ENCODE measurements at places on chromosomes 6 and 20.

DNA sequence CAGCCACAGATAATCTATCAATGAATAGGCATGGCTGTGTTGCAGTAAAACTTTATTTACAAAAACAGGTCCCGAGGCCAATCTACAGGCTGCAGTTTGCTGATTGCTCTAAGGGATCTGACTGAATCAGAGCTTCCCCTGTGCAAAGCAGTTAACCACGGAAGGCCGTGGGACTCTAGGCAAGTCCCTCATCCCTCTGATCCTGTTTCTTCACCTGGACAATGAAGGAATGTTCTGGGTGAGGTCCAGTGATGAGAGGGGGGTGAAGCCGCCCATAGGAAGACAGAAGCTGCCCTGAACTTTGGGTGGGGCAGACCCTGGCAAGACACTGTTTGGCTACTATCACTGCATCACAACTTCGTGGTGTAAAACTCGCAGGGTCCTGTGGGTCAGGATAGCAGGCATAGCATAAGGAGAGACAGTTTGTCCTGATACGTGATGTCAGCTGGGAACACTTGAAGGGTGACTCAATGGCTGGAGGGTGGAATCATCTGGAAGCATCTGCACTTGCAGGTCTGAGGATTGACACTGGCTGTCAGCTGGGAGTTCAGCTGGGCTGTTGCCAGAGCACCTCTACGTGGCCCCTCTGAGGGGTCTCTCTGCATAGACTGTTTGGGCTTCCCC is 33.3 kb upstream of the TGM2 start:
- DNase-seq: no peak

DNA sequence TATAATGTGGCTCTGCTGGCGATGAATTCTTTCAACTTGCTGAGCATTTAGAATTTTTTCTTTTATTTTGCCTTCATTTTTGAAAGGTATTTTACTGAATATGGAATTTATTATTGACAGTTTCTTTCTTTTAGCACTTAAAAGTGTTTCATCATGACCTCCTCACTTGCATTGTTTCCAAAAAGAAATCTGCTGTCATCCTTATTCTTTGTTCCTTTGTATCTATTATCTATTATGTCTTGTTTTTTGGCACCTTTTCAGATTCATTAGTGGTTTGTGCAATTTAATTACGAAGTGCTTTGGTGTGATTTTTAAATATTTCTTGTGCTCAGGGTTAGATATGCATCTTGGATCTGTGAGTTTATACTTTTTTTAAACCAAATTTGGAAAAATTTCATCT is 26.0 kb upstream of the SLC22A2 start:
- no peak for DNase-seq

DNA sequence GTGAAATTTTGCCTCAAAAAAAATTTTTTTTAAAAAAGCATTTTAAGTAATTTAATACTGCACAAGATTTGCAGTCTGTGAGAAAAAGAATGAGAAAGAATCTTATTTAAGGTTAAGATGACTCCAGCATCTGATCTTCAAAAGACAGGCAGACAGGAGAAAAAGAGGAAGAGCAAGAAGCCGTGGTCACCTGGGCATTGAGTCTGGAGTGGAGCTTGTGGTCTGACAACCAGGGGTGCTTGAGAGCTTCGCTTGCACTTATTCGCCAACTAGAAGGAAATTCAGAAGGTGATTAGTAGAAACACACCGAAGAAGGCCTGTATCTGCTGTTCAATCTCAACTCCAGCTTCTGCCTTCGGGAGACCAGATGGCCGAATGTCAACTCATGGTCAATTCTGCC is 75.9 kb downstream of the MYLK4 start:
- no peak for DNase-seq

DNA sequence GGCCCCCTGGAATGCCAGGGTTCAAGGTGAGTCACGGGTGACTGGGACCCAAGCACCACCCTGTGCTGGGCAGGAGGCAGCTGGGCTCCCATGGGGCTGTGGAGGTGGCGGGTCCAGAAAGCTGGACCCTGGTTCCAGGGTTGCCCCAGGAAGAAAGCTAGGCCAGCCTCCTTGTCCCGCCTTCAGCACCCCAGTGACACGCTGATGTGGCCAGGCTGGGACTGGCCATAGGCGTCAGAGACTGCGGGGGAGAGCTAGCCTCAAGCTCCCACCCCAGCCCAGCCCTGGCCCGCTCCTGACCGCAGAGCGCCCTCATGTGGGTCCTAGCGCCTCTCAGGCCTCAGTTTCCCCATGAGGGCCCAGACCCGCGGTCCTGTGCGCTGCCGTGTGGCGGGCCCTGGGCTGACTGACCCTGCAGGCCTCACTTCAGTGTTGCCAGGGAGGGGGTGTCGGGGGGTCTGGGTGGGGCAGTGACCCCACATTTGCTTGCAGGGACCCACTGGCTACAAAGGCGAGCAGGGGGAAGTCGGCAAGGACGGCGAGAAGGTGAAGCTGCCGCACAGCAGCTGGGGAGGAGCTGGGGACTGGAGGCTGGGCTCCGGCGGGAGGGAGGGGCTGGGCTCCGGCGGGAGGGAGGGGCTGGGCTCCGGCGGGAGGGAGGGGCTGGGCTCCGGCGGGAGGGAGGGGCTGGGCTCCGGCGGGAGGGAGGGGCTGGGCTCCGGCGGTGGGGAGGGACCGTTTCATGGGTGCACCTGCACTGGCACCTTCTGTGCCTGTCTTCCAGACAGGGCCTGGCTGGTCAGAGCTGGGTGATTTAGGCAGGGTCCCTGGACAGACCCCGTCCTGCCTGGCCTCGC is 7.9 kb downstream of the COL9A3 start:
- DNase-seq: no peak

GRCh38 chr6:127200114-127200513 is 66.5 kb upstream of the RNF146 start:
- no peak for DNase-seq

- DNase-seq: no peak
These were observed 144.6 kb downstream of the TFAP2C start for GRCh38 chr20:56773749-56774148.

DNA sequence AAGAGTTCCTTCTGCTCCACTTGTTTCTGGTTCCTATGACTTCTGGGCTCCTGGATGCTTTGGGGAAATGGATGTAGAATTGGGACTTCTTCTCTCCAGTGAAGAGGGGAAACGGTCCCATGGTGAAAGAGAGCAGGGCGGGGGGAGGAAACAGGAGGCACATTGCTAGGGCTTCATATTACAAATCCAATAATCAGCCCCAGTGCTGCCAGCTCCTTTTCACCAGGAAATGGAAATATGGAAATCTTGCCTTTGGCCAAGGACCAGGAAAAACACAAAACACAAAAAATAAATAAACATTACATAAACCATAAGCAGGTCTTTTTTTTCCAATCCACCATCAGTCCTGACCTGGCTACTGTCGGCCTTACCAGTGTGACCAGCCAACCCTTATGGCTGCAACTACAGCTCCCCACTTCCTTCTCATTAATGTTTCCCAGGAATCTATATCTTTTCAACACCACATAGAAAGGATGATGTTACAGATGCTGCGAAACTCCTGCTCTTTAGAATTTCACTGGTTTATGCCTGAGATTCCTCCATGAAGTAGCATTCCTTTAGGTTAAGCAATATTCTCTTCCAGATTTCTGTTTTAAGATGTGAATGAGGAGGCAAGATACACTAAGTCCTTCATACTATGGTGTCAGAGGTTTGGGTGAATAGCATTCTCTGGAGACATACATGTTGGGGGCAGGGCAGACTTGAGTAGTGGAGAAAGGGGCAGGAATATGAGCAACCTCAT is 2.0 kb downstream of the PI3 start:
- DNase-seq: no peak

DNA sequence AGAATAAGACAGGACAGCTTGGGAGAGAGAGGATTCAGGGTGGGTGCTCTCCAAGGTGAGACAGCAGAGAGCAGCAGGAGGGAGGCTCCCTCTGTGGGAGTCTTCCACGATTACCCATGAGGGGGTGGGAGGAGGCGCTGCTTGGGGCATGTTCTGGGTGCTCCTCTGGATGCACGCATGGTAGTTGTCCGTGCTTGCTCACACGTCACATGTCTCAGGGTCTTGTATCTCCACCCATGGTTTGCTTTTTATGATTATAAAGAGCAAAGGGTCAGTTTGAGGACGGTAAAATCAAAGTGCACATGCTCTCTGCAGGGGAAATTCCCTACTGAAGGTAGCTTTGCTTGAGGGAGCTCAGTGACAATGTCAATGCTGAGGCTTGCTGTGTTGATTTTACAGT is 338.4 kb downstream of the THBS2 start:
- no peak for DNase-seq

- no peak for DNase-seq
These were observed 92.5 kb downstream of the SCP2D1 start for GRCh38 chr20:18906046-18906445.

Measured in activated T-cell treated with anti-CD3 and anti-CD28 coated beads, Interleukin-2, amount 50 U/mL, for 1 hour (primary cell).